Mesothelial cell of epicardium (in vitro differentiated cells): ENCODE measurements at places on chromosomes 1 and 21. TPM values are rescaled to one million over a fixed set of nuclear protein-coding genes. Genes with fewer than 3 reads are reported as not detected.

The NR0B2 gene
- not detected in 3 replicates for total RNA-seq

DNA sequence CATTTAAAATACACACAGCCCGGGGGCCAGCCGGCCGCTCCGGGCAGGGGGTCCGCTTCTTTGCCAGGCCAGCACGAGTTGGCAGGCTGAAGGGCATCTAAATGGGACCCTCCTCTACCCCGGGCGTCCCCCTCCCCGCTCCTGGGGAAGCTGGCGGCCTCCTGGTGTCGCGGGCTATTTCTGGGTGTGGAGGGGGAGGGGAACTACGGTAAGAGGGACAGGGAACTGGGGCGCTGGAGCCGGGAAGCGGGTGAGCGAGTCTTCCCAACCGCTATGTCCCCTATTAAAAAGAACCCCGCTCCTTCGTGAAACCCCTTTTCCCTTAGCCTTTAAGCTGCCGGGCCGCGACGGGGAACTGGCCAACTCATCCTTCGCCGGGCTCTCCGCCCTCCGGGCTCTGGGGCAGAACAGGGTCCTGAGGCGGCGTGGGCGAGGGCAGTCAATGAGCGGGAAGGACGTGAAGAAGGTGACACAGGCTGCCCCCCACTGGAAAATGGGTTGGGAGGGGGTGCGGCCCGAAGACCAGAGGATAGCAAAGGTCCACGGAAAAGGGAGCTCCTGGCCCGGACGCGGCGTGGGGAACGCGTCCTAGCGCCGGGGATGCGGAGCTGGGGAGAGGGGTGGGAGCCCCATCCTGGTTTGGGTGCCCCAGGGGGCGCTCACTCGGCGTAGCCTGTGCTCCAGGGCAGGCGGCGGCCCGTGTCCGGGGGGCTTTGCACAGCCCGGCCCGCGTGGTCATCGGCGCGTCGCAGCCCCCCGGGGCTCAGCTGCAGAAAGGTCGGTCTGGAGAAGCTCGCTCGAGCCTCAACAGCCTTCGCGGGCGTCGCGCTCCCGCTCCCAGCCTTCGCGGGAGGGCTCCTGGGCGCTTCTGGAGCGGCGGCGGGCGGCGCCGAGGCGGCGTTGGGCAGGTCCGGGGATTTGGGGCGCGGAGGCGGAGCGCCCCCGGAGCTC, 544 bp downstream of the PPM1J start:
- no peak for DNase-seq

DNA sequence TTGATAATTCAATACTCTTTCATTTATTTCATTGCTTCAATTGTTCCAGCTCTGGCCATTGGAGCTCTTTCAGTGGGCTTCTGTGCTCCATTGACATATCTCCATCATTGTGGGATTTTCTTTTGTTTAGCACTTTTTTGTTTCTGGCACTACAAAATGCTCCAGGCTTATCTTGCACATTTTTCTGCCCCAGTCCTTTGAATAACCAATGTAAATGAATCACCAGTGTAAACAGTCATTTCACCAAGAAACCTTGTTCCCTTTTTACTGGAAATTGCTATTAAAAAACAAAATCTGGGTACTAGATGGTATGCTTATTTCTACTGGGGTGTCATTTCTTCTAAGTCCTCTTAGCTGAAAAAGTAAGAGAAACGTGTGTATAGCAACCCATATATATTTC, 173.0 kb upstream of the LYPLAL1 start:
- no peak for DNase-seq

DNA sequence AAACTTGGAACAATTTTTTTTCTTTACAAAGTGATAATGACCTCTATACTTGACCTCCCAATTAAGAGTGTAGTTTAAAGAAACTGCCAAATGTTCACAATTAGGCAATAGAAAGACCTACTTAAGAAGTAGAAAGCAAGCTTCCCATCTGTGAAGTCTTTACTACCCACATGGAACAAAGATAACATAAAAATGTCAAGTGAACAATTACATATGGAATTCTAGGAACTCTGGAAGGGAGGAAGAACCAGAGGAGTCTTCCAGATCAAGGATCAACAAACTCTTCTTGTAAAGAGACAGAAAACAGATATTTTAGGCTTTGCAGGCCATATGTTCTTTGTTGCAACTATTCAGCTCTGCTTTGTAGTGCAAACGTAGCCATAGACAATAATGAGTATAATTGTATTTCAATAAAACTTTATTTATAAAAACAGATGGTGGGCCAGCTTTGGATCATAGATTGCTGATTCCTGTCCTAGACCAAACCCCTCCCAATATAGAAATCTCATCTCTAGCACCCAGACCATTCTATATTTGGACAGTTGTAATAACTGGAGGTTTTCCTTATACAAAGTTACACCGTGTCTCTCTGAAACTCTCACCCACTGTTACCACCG, 68.4 kb upstream of the MAGI3 start:
- no peak for DNase-seq

- no peak for DNase-seq
Observed at GRCh38 chr21:31538816-31539215, 120.7 kb upstream of the SOD1 start.
